B cell (primary cell): ENCODE measurements at places on chromosomes 11 and 22.

- H3K4me1 ChIP-seq, result no peaks in the 10 kb centered on the region
- no peaks in the 10 kb centered on the region for H3K27me3 ChIP-seq
- H3K4me3 ChIP-seq, result no peak overlapping the region
- H3K36me3 ChIP-seq, result peaks cover 73% of the 10 kb centered on the region
- no peak for DNase-seq
These were observed 102.4 kb upstream of the SORL1-AS1 start for GRCh38 chr11:121555121-121555520.

DNA sequence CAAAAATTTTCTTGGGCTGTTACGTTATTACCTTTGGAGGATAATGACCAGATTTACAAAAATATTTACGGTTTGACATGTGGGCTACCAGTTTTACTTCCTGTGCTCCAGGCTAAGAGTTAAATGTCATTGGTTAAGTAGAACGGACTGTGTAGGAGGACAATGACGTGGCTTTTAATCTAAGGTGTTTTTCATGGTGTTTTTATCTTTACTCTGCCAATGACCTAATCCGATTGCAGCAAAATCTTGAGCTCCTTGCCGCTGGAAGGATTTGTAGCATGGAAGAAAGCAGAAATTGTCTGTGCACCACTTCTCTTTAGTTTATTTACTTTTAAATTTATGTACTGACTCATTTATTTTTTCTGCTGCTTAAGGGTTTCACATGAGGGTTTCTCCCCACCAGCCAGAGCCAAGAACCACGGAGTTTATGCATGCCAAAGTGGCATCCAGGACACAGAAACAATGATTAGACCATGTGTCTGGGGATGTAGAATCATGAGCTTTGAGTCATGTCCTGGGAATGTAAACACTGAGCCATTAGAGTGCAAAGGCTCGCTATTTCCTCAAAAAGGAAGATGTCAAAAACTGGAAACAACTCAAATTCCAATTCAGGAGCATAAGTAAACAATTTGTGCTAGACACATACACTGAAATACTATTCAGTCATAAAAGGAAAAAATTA is 1.9 kb upstream of the CARD16 start:
- H3K4me3 ChIP-seq, result no peak overlapping the region
- H3K27ac ChIP-seq, result no peak overlapping the region
- H3K27me3 ChIP-seq, result no peaks in the 10 kb centered on the region
- peaks cover 25% of the 10 kb centered on the region for H3K4me1 ChIP-seq

GRCh38 chr11:9745411-9746211 is 81.7 kb downstream of the SWAP70 start:
- peak overlapping the region; percentile 86 for H3K27ac ChIP-seq
- H3K4me1 ChIP-seq, result peaks cover 52% of the 10 kb centered on the region
- H3K27me3 ChIP-seq, result no peaks in the 10 kb centered on the region
- peaks cover 10% of the 10 kb centered on the region for H3K36me3 ChIP-seq
- H3K4me3 ChIP-seq, result no peak overlapping the region

- no peaks in the 10 kb centered on the region for H3K4me1 ChIP-seq
- H3K27me3 ChIP-seq, result no peaks in the 10 kb centered on the region
- no peak overlapping the region for H3K27ac ChIP-seq
- no peak overlapping the region for H3K4me3 ChIP-seq
- no peak for DNase-seq
- no peaks in the 10 kb centered on the region for H3K36me3 ChIP-seq
These were observed 9.2 kb downstream of the APOA4 start for GRCh38 chr11:116813781-116814471.

- H3K4me1 ChIP-seq, result no peaks in the 10 kb centered on the region
- no peak overlapping the region for H3K4me3 ChIP-seq
- H3K27ac ChIP-seq, result no peak overlapping the region
- no peaks in the 10 kb centered on the region for H3K36me3 ChIP-seq
These were observed 35.6 kb downstream of the ARL14EP start for GRCh38 chr11:30358536-30358935.

- no peak overlapping the region for H3K4me3 ChIP-seq
- no peaks in the 10 kb centered on the region for H3K27me3 ChIP-seq
- DNase-seq, result no peak
- H3K4me1 ChIP-seq, result no peaks in the 10 kb centered on the region
- no peak overlapping the region for H3K27ac ChIP-seq
These were observed 330.9 kb downstream of the CNTN5 start for GRCh38 chr11:99351624-99352023.

DNA sequence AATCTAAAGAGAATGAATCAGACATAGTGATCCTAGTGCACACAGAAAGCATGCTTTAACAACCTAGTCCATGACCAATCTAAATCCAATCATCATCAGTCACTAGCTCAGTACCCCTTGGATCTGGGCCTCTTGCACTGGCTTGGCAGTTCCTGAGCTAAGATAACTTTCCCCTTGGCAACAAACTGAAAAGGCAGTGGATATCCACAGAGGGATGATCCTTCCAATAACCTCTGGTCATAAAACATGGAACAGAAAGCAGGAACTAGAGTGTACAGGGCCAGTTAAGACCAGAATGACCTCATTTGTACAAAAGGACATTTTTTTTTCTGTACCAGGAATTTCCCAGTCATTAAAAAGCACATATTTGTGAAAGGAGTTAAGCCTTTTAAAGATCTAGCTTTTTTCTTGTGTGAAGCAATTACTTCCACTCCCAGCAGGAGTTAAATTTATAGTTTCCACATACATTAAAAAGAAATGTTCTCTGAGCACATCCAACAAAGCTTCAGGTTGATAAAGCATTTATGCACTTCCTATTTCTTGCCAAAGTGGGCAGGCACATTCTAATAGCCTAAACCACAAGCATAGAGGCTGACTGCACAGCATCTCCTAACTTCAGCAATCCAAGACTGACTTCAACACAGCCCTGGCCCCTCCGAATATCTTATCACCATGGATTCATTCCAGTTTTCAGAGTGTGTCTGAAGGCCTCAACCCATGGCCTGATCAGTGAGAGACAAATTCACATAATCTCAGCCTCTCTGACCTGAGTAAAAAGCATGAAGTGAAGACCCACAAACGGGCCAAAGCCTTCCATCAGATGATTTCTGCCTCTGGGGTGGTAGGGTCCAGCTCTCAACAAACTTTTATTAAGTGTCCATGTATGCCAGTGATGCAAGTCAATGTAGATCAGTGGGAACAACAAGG is 29.9 kb downstream of the GUCY1A2 start:
- H3K36me3 ChIP-seq, result no peaks in the 10 kb centered on the region
- H3K27ac ChIP-seq, result no peak overlapping the region
- H3K4me1 ChIP-seq, result no peaks in the 10 kb centered on the region
- no peaks in the 10 kb centered on the region for H3K27me3 ChIP-seq
- DNase-seq, result no peak
